CD14-positive monocyte (primary cell): ENCODE measurements at places on chromosomes 4 and X. TPM values are rescaled to one million over a fixed set of nuclear protein-coding genes. Genes with fewer than 3 reads are reported as not detected.

SOWAHD gene
- polyA plus RNA-seq, result 7.4 TPM

CLDN34 gene
- polyA plus RNA-seq, result not detected in 2 replicates

SLC4A4 gene
- polyA plus RNA-seq, result not detected

FSTL5 gene
- not detected for polyA plus RNA-seq

P2RY4 gene
- polyA plus RNA-seq, result not detected

ELF4 gene
- polyA plus RNA-seq, result 59.5 and 68.6 TPM in 2 replicates

NLRP2B gene
- polyA plus RNA-seq, result not detected

SLC9A6 gene
- 15.7 TPM for polyA plus RNA-seq

MSMO1 gene
- 6.0 TPM for polyA plus RNA-seq

LDB2 gene
- polyA plus RNA-seq, result not detected in 2 replicates

AKAP14 gene
- polyA plus RNA-seq, result not detected

WNK3 gene
- polyA plus RNA-seq, result not detected

OTUD6A gene
- not detected for polyA plus RNA-seq

ALPK1 gene
- 5.3 TPM for polyA plus RNA-seq

PACRGL gene
- 6.1 TPM for polyA plus RNA-seq

SHROOM3 gene
- polyA plus RNA-seq, result not detected

PRR32 gene
- not detected in 2 replicates for polyA plus RNA-seq

SFRP2 gene
- not detected for polyA plus RNA-seq

CENPVL2 gene
- not detected for polyA plus RNA-seq

SH3D19 gene
- not detected for polyA plus RNA-seq

ARHGAP36 gene
- not detected for polyA plus RNA-seq

PARM1 gene
- polyA plus RNA-seq, result 0.13 and 0.27 TPM in 2 replicates

CD99 gene
- 217 TPM for polyA plus RNA-seq

DIPK2B gene
- not detected for polyA plus RNA-seq

TACR3 gene
- polyA plus RNA-seq, result not detected

MAGEB2 gene
- polyA plus RNA-seq, result not detected

C1QTNF7 gene
- not detected for polyA plus RNA-seq

IL13RA2 gene
- polyA plus RNA-seq, result not detected in 2 replicates

FGD1 gene
- not detected in 2 replicates for polyA plus RNA-seq

XK gene
- polyA plus RNA-seq, result not detected in 2 replicates

MAGIX gene
- polyA plus RNA-seq, result 2.0 TPM

SMIM10 gene
- polyA plus RNA-seq, result 0.14 and 0.15 TPM in 2 replicates

ERCC6L gene
- polyA plus RNA-seq, result 0.05 and 0.24 TPM in 2 replicates

CLTRN gene
- polyA plus RNA-seq, result not detected

REELD1 gene
- polyA plus RNA-seq, result not detected

FAM53A gene
- polyA plus RNA-seq, result 0.40 TPM

PNMA6A gene
- polyA plus RNA-seq, result 0.12 TPM

RNF212 gene
- not detected for polyA plus RNA-seq

NIPAL1 gene
- not detected for polyA plus RNA-seq

CORIN gene
- 0.01 and 0.03 TPM in 2 replicates for polyA plus RNA-seq

MAGT1 gene
- 20.0 TPM for polyA plus RNA-seq

SPP1 gene
- polyA plus RNA-seq, result not detected

TSPAN5 gene
- 1.1 TPM for polyA plus RNA-seq

FAM149A gene
- polyA plus RNA-seq, result not detected in 2 replicates

SAGE1 gene
- not detected in 2 replicates for polyA plus RNA-seq

FAM9C gene
- polyA plus RNA-seq, result not detected

TMPRSS11F gene
- polyA plus RNA-seq, result not detected

PSAPL1 gene
- polyA plus RNA-seq, result not detected in 2 replicates

ABLIM2 gene
- 0.21 and 0.38 TPM in 2 replicates for polyA plus RNA-seq

GAGE12F gene
- polyA plus RNA-seq, result not detected

USP26 gene
- polyA plus RNA-seq, result not detected

MND1 gene
- not detected for polyA plus RNA-seq

PLXNB3 gene
- polyA plus RNA-seq, result not detected

DBET gene
- polyA plus RNA-seq, result not detected in 2 replicates
